ENCODE measurements at places on chromosomes 4 and X. TPM values are rescaled to one million over a fixed set of nuclear protein-coding genes. Genes with fewer than 3 reads are reported as not detected.

CXCL9 gene
- not detected for total RNA-seq

PPP1R2C gene
- not detected for total RNA-seq

DDX53 gene
- not detected for total RNA-seq

PNMA6F gene
- total RNA-seq = not detected

SMIM43 gene
- total RNA-seq = not detected

SASH3 gene
- total RNA-seq = not detected

TLR7 gene
- total RNA-seq = 0.07 TPM

YY2 gene
- 2.0 TPM for total RNA-seq

SYNPO2 gene
- 4.7 TPM for total RNA-seq

ACSL4 gene
- total RNA-seq = 99.4 TPM

COX18 gene
- total RNA-seq = 10.8 TPM

TKTL2 gene
- total RNA-seq = not detected

TSPAN7 gene
- 3.5 TPM for total RNA-seq

UGT2B17 gene
- total RNA-seq = not detected

TMPRSS11F gene
- not detected for total RNA-seq

DNA sequence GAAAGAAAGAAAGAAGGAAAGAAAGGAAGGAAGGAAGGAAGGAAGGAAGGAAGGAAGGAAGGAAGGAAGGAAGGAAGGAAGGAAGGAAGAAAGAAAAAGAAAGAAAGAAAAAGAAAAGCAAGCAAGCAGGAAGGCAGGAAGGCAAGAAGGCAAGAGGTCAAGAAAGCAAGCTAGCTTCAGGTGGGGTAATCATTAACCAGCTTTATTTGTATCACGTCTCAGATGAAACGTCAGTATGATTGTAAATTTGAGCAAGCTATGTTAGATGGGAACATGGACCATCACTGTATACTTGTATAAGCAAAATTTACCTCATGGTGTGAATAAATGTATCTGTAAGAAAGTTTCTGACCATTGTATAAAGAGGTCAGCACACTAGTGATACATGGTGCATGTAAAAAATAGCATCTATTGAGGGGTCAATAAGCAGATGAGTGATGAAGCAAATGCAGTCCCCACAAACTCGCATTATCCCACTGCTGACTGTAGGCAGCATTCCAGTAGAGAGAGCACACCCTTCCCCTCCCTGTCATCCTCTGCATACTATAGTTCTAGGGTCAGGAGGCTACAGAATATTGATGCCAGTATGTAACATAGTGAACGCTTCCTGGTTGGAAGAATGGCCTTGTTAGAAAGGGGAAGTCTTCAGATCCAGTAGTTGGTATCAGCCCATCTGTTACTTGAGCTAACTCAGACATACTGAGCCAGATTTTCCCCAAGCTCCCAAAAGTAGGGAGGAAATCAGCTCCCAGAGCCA, 16.5 kb upstream of the KLHL34 start:
- no peak for DNase-seq
- H3K27ac ChIP-seq = no peak overlapping the region
- H3K4me1 ChIP-seq = no peaks in the 10 kb centered on the region
- H3K4me3 ChIP-seq = no peak overlapping the region

DNA sequence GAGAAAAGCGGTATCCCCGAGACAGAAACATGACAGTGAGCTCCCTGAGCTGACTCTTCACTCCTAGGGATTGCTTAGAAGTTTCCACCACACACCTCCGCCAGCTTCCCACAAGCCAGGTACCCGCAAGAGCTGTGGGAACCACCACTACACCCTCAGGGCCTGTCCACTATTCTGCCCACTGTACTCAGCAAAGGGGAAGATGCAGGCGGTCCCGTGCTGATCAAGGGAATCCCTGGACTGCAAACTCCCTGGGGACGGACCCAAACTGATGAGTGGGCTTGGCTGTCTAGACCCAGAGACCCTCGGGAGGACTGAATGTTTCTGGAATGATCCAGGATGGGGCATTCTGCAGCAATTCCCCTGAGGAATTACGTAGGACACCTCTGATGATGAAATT, 30.2 kb downstream of the REELD1 start:
- no peak overlapping the region for H3K27ac ChIP-seq
- no peaks in the 10 kb centered on the region for H3K27me3 ChIP-seq
- peaks cover 26% of the 10 kb centered on the region for H3K4me1 ChIP-seq
- DNase-seq = no peak
- H3K4me3 ChIP-seq = no peak overlapping the region

- no peak overlapping the region for H3K27ac ChIP-seq
- no peak overlapping the region for H3K4me3 ChIP-seq
- H3K36me3 ChIP-seq = no peaks in the 10 kb centered on the region
- H3K27me3 ChIP-seq = no peaks in the 10 kb centered on the region
Observed at GRCh38 chrX:108275732-108276131, 162.5 kb downstream of the COL4A6 start.

- H3K27ac ChIP-seq = no peak overlapping the region
- H3K27me3 ChIP-seq = no peaks in the 10 kb centered on the region
- no peaks in the 10 kb centered on the region for H3K36me3 ChIP-seq
- peak; percentile 39 for DNase-seq
Observed at GRCh38 chr4:105106426-105106825, 40.2 kb upstream of the TET2 start.

- no peaks in the 10 kb centered on the region for H3K4me1 ChIP-seq
- no peak overlapping the region for H3K27ac ChIP-seq
- no peaks in the 10 kb centered on the region for H3K36me3 ChIP-seq
- H3K4me3 ChIP-seq = no peak overlapping the region
- DNase-seq = no peak
Observed at GRCh38 chr4:40412388-40412787, 77.3 kb downstream of the CHRNA9 start.

DNA sequence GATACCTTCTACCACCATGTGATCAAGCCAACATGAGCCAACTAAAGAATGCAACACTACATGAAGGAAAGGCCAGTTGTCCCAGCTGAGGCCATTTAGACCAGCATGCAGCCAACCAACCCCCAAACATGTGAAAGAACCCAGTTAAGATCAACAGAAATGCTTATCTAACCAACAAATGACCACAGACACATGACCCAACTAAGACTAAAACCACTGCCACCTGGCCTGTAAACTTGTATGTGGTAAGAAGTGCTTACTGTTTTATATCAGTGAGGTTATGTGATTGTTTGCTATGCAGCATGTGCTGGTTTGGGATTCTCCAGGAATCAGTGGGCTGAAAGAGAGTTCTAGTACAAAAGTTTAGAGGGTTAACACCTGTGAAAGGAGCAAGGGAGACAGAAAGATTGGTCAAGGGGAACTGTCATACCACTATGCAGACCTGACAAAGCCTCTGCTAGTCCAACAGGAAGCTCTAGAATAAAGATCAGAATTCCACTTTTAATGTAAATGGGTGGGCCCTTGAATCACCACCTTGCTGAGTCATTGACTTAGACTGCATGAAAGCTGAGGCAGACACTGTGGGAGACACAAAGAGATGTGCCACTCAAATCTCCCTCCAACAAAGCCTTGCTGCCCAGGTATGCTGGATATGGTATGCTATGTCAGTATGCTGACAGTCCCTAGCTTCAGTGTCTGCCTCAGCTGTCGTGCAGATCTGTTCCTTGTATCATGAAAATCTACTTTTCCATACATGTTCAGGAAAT, 6.1 kb upstream of the SH3D19 start:
- DNase-seq = peak; percentile 74
- H3K27ac ChIP-seq = no peak overlapping the region
- no peaks in the 10 kb centered on the region for H3K36me3 ChIP-seq
- no peak overlapping the region for H3K4me3 ChIP-seq
- peaks cover 7% of the 10 kb centered on the region for H3K4me1 ChIP-seq

GRCh38 chr4:125021189-125021588, 293.6 kb upstream of the FAT4 start:
- DNase-seq = no peak
- H3K4me3 ChIP-seq = no peak overlapping the region
- H3K27ac ChIP-seq = no peak overlapping the region
- H3K4me1 ChIP-seq = no peaks in the 10 kb centered on the region

DNA sequence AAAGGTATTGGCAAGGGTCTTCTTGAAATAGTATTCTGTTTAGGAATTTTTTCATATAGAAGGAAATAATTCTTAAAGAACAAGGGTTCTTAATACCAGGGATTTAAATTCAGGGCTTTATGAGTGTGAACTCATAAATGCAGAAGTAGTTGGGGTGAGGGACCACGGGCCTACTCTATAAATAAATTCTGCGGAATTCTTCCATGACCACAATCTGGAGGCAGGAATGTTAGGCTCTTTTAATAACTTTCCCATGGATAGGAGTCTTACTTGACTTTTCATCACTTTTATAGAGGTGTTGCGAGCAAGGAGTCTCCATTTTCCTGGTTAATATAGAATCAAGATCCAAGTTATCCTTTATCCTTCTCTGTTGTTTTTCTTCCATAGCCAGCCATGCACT, 76.7 kb upstream of the SLC4A4 start:
- peaks cover 24% of the 10 kb centered on the region for H3K4me1 ChIP-seq
- no peaks in the 10 kb centered on the region for H3K36me3 ChIP-seq
- H3K27ac ChIP-seq = peak overlapping the region; percentile 67

GRCh38 chrX:46722742-46723568, 36.0 kb downstream of the SLC9A7 start:
- H3K4me3 ChIP-seq = no peak overlapping the region
- H3K4me1 ChIP-seq = peaks cover 6% of the 10 kb centered on the region
- peak; percentile 48 for DNase-seq

GRCh38 chr4:59484944-59485343, 1715.2 kb upstream of the ADGRL3 start:
- no peak for DNase-seq
- no peak overlapping the region for H3K4me3 ChIP-seq
- no peaks in the 10 kb centered on the region for H3K27me3 ChIP-seq
- H3K4me1 ChIP-seq = no peaks in the 10 kb centered on the region
- H3K36me3 ChIP-seq = no peaks in the 10 kb centered on the region

DNA sequence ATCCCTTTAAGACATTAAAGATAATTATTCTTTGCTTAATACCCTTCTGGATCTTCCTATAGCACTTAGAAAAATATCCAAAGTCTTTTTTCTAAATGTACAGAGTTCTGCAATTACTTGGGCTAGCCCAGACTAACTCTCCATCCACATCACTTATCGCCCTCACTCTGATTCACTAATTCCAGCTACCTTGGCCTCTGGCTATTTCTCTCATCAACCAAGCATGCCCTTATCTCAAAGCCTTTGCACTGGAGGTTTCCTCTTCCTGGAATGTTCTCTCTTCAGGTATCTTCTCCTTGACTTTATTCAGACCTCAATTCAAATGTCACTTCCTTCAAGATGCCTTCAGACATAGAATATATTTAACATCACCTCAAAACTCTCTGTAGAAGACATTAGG, 345.1 kb upstream of the SMIM31 start:
- H3K27ac ChIP-seq = no peak overlapping the region
- no peaks in the 10 kb centered on the region for H3K27me3 ChIP-seq

DNA sequence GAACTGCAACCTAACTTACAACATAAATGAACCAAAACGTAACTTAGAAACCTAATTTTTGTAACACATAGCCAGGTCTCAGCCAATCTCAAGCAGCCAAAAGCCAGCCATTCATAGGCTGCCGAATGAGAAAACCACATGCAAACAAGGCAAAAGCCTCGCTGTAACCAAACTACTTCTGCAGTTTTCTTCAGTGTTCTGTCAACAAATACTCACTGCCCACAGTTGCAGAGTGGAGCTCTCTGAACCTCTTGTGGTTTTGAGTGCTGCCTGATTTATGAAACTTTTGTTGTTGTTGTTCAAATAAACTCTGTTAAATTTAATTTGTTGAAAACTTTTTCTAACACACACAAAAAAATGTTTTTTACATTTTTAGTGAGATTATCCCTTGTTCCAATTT, 251.2 kb downstream of the PAPSS1 start:
- no peak overlapping the region for H3K4me3 ChIP-seq
- H3K36me3 ChIP-seq = no peaks in the 10 kb centered on the region
- no peaks in the 10 kb centered on the region for H3K27me3 ChIP-seq
- H3K4me1 ChIP-seq = no peaks in the 10 kb centered on the region
- no peak overlapping the region for H3K27ac ChIP-seq
- DNase-seq = no peak

DNA sequence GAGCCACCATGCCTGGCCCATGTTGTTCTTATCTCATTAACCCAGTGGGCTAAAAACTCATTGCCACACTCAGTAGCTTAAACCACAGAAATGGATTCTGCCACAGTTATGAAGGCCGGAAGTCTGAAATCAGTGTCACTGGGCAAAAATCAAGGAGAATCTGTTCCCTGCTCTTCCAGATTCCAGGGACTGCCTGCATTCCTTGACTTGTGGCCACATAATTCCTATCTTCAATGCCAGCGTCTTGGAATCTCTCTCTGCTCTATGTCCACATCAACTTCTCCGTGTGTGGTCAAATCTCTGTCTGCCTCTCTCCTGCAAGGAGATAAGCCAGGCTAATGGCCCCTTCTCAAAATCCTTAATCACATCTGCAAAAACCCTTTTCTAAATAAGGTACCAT, 4.1 kb upstream of the WFS1 start:
- H3K36me3 ChIP-seq = no peaks in the 10 kb centered on the region
- H3K27me3 ChIP-seq = peaks cover 17% of the 10 kb centered on the region
- H3K4me1 ChIP-seq = peaks cover under 1% of the 10 kb centered on the region

GRCh38 chr4:87053802-87054767, 119.3 kb downstream of the AFF1 start:
- DNase-seq = no peak
- no peaks in the 10 kb centered on the region for H3K27me3 ChIP-seq
- no peaks in the 10 kb centered on the region for H3K36me3 ChIP-seq
- H3K4me1 ChIP-seq = peaks cover 5% of the 10 kb centered on the region
- H3K27ac ChIP-seq = no peak overlapping the region
- H3K4me3 ChIP-seq = no peak overlapping the region
